Neural crest cell (in vitro differentiated cells): ENCODE measurements at places on chromosomes 7 and 10.

DNA sequence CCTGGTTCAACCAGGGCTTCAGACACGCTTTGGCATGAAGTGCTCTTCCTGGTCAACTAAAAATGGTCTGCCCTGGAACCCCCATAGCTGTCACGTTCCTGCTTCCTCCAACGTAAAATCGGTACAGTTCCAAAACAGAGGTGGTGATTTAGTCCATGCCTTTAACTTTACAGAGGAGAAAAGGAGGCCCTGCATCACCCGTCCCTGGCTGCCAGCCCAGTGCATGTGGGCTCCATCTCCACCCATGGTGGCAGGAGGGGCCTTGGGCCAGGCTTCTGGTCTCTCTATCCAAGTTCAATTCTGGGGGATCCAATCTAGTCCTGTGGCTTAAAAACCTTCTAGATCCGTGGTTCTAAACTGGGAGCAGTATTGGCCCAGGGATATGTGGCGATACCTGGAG lies 18.7 kb downstream of the ECHDC3 start:
- DNase-seq, result no peak
- peaks cover 6% of the 10 kb centered on the region for H3K4me1 ChIP-seq
- no peaks in the 10 kb centered on the region for H3K36me3 ChIP-seq
- no peak overlapping the region for H3K4me3 ChIP-seq
- H3K27ac ChIP-seq, result no peak overlapping the region

DNA sequence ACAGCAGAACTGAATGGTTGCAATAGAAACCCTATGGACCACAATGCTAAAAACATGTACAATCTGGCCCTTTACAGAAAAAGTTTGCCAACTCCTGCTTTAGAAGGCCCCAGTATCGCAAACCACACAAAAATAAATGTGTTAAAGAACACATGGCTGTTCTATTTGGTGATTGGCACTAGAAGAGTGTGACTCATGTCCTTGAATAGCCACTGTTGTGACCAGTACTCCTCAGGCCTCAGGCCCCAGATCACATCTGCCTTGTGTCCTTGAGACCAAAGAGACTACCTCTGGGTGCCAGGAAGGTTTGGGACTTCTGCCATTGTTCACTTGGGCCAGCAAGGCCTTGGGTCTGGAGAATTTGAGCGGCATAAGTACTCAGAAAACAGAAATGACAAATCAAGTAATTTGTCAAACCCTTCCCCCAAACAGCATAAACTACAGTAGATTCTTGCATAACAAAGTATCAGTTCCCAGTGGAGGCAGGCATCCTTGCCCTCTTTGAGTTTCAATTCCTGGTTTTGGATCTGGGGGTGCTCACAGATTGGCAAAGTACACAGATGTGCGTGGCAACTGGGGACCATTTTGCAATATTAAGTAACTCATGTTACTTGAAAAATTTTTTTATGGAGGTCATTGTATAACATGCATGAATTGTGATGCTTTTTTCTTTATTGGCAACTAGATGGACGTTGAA lies 50.2 kb downstream of the MTURN start:
- peaks cover 9% of the 10 kb centered on the region for H3K36me3 ChIP-seq
- H3K27ac ChIP-seq, result no peak overlapping the region
- no peaks in the 10 kb centered on the region for H3K27me3 ChIP-seq
- no peak overlapping the region for H3K4me3 ChIP-seq

- H3K4me1 ChIP-seq, result no peaks in the 10 kb centered on the region
- DNase-seq, result no peak
- no peaks in the 10 kb centered on the region for H3K36me3 ChIP-seq
- H3K27ac ChIP-seq, result no peak overlapping the region
These were observed 86.6 kb downstream of the WDFY4 start for GRCh38 chr10:48771234-48771633.

GRCh38 chr7:2211259-2211880 lies 21.4 kb downstream of the MAD1L1 start:
- DNase-seq, result no peak
- no peaks in the 10 kb centered on the region for H3K4me1 ChIP-seq
- H3K36me3 ChIP-seq, result peaks cover 23% of the 10 kb centered on the region
- H3K27me3 ChIP-seq, result no peaks in the 10 kb centered on the region
- H3K27ac ChIP-seq, result no peak overlapping the region
- H3K4me3 ChIP-seq, result no peak overlapping the region

GRCh38 chr7:152340161-152340560 lies 95.6 kb downstream of the KMT2C start:
- peaks cover 4% of the 10 kb centered on the region for H3K4me1 ChIP-seq
- H3K36me3 ChIP-seq, result no peaks in the 10 kb centered on the region
- no peak overlapping the region for H3K27ac ChIP-seq
- DNase-seq, result no peak

GRCh38 chr7:1344421-1344820 lies 111.7 kb downstream of the UNCX start:
- H3K27ac ChIP-seq, result no peak overlapping the region
- H3K4me3 ChIP-seq, result no peak overlapping the region
- H3K4me1 ChIP-seq, result no peaks in the 10 kb centered on the region
- no peaks in the 10 kb centered on the region for H3K36me3 ChIP-seq
- peaks cover 13% of the 10 kb centered on the region for H3K27me3 ChIP-seq

DNA sequence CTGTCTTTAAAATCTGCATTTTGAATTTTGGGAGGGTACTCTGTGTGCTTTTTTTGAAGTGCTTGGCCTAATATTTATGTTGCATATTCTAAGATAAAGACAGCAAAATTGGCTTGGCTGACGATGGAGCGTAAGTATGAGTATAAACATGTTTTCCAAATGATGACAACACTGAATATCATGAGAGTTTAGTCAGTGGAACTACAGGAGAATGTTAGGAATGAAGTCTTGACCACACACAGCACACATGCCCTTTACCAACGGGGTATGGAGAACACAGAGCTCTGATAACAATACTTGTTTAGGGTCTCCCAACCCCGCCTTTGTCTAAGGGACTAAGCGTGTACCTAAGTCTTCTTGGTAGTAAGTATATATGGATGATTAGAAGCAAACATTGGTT lies 253.9 kb upstream of the FZD8 start:
- H3K27ac ChIP-seq, result no peak overlapping the region
- H3K36me3 ChIP-seq, result no peaks in the 10 kb centered on the region
- H3K4me1 ChIP-seq, result peaks cover 7% of the 10 kb centered on the region
- no peak overlapping the region for H3K4me3 ChIP-seq
- DNase-seq, result no peak
